ENCODE measurements at places on chromosomes 1 and 21. TPM values are rescaled to one million over a fixed set of nuclear protein-coding genes. Genes with fewer than 3 reads are reported as not detected.

LRRC71 gene
- not detected for total RNA-seq

- DNase-seq, result no peak
Observed at GRCh38 chr1:119960501-119960900, 64.2 kb upstream of the ADAM30 start.

USH2A gene
- total RNA-seq, result under 0.01 TPM

CYP4A11 gene
- total RNA-seq, result not detected

GRCh38 chr1:47755101-47755990 is 241.8 kb downstream of the TRABD2B start:
- DNase-seq, result no peak

GRCh38 chr1:94599095-94599813 is 57.7 kb upstream of the F3 start:
- peak; percentile 86 for DNase-seq

DNA sequence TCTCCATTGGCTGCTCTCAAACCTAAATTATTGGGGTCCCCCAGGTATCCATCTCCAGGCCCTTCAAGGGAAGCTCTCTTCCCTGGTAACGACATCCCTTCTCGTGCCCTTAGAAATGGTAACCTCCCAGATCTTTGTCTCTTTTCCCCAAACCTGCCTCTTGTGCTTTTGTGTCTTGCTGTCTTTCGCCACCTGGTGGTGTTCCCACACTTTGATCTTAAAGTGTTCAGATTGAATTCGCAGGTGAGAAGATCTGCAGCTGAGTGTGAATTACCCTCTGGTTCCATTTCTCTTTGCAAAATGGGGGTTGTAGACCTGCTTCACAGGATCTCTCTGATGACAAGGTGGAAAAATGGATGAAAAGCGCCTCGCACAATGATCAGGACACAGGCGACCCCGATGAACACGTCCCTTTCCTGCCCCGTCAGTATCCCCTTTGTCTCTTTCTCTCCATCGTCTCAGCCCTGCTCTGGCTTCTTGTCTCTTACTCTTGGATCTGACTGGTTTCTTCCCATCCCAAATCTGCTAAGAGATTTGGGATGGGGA is 53.1 kb downstream of the DOP1B start:
- no peak for DNase-seq

GRCh38 chr1:232648316-232648715 is 18.4 kb upstream of the SIPA1L2 start:
- DNase-seq, result no peak

DNA sequence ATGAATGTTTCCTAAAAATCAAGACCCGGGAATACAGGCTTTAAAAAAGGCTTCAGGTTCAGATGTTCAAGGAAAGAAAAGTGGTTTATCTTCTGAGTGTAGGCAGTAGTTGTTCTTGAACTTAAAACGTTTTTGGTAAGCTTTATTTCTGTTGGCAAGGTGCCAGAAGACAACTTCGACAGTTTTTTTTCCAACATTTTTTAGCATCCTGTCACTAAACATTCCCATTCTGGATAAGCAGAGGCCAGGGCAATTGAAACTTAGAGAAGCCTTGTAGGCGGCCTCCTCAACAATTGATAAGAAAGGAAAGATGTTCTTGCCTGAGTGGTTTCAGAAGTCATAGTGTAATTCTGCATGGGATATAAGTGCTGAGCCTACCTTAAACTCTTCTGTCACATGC is 66.7 kb downstream of the PATJ start:
- no peak for DNase-seq

DNA sequence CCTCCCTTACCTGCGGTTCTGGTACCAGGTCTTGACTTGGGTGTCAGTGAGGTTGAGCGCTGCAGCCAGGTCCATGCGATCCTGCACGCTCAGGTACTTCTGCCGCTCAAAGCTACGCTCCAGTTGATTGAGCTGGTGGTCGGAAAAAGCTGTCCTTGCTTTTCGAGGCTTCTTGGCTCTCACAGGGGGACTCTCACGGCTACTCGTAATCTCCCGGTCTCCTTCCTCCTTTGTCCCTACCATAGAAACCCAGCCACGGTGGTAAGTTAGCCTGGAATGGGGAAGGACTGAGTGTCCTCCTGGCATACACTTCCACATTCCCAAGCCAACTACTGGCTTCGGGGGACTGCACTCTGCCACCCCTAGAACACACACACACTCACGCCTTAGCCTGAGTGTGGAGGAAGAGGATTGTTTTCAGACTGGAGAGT is 2.6 kb downstream of the BARHL2 start:
- DNase-seq, result peak; percentile 60

Measured in esophagus muscularis mucosa (tissue), 4 donors.